ENCODE measurements at places on chromosomes 2 and 18.
A peak's percentile ranks its signal among the peaks of the same experiment; 100 is the strongest.

DNA sequence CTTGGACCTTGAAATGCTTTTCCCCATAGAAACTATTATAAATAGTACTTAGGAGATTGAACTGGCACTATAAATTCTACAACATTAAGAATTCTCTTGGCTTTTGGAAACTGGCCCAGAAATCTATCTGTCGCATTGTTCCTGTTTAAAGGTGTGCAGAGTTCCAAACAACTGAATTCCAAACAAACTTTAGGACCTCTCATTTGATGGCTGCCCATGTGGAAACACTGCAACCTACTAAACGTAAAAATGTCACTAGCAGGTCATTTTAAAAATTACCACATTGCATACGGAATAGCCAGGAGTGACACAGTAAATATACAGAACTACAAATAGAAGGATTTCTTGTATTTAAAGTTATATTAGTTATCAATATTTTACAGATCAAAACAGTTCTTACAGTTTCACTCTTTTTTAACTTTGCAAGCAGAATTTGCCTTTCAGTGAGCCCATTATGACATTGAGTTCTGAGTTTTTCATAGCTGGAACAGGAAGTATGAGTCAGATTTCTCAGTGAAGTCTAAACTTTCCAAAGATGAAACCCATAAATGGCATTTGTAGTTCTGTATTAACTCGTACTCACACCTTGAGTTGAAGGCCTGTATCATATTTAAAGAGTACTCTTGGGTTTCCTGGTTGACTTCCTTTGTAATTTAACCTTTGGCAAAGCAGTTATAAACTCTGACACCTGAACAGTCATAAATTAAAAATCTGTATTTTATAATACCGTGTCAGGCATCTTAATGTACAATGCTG lies 142.3 kb upstream of the BOD1L2 start:
- no peak for DNase-seq

- DNase-seq = no peak
These were observed 174.9 kb downstream of the RAB3GAP1 start for GRCh38 chr2:135226961-135227360.

GRCh38 chr2:71852141-71852711 lies 295.4 kb downstream of the CYP26B1 start:
- peak; percentile 41 for DNase-seq

DNA sequence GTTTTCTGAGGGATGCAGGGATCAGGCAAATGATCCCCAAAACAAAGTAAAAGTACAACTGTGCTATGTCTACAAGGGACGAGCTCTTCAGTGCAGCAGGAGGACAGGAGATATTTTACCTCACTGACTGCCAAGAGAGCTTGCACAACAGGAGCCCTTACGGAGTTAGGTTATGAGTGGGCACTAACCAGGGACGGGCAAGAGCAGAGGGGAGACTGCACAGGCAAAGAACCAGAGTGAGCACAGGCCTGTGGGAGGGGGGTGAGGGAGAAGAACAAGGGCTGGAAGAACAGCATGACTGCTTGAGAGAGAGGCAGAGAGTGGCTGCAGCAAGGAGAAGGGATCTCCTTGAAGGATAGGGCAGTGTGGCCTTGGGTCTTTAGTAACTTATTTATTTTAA lies 101.1 kb upstream of the PID1 start:
- no peak for DNase-seq

GRCh38 chr2:46806526-46806925 lies 109.1 kb downstream of the MCFD2 start:
- no peak for DNase-seq

DNA sequence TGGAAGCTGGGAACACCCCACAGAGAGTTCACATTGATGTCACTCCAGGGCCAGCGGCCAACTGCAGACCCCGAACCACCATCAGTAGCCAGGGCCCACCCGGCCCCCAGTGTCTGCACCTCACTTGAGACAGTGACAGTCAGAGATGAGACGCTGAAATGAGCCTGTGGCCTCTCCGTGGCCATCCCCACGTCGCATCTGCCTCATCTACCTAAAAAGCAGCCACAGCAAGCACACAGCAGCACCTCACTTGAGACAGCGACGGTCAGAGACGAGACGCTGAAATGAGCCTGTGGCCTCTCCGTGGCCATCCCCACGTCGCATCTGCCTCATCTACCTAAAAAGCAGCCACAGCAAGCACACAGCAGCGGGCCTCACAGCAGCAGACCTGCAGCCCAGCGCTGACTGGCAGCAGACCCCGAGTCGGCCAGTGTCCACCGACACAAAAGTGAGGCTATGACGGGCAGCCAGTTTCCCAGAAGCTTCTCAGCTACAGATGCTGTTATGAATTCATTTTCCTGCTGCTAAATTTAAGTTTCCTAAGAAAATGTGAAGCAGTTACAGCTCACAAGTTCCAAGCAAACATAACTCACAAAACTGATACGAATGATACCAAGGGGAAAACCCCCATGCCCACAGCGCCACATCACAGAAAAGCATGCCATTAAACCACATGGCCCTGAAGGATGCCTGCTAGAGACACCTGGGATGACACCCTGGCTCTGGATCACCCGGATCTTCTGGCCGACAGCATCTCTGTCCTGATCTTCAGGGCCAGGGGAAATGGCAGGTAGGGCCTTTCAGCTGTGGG lies 27.7 kb downstream of the SNORC start:
- DNase-seq = no peak

GRCh38 chr18:3649135-3649632 lies 199.2 kb downstream of the TGIF1 start:
- no peak for DNase-seq

DNA sequence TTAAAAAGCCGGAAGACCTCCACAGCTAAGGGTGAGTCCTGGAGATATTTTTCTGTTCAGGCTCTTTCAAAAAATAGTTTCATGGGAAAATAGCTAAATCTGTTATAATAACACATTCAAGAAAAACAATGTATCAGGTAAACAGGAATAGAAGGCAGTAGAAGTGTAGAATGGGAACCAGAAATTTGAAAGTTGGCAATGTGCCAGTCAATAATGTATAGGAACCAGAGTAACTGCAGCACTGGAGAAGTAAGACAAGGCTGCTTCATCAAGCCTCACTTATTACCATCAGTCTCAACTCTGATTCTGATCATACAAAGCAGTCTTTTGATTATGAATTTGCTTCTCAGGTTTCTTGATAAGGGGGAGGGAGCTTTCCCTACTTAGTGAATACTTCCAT lies 81.4 kb upstream of the VRK2 start:
- no peak for DNase-seq

GRCh38 chr2:39665811-39666490 lies at the start of gene TMEM178A:
TSS of gene TMEM178A (plus strand) at chr2:39665917. CDS start at chr2:39665975, 58 bp downstream.
- no peak for DNase-seq

GRCh38 chr2:238601433-238602222 lies 174.9 kb downstream of the ASB1 start:
- DNase-seq = no peak

GRCh38 chr18:28044036-28044435 lies 132.9 kb downstream of the CDH2 start:
- no peak for DNase-seq

GRCh38 chr2:136116151-136116812 lies 1.7 kb downstream of the CXCR4 start:
- DNase-seq = no peak

DNA sequence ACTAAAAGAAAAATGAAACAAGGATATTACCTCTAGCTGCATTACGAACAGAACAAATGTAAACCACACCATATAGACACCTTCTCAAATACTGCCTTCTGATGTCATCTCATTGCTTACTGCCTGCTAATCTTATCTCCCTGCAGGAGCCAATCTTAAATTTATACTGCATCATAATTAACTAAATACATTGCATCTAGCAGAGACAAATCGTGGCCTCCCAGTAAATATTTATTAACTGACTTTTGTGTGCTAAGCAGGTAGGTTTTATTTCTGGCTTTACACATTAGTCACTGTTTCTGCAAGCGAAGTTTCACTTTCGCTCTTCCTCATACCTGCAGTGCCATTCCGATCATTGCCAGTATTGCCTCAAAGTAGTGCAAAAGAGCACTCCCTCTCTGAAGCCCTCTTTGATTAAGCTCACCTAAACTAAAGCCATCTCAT lies 67.5 kb downstream of the SPATS2L start:
- DNase-seq = no peak
